ENCODE measurements at places on chromosomes 13 and 19.

DNA sequence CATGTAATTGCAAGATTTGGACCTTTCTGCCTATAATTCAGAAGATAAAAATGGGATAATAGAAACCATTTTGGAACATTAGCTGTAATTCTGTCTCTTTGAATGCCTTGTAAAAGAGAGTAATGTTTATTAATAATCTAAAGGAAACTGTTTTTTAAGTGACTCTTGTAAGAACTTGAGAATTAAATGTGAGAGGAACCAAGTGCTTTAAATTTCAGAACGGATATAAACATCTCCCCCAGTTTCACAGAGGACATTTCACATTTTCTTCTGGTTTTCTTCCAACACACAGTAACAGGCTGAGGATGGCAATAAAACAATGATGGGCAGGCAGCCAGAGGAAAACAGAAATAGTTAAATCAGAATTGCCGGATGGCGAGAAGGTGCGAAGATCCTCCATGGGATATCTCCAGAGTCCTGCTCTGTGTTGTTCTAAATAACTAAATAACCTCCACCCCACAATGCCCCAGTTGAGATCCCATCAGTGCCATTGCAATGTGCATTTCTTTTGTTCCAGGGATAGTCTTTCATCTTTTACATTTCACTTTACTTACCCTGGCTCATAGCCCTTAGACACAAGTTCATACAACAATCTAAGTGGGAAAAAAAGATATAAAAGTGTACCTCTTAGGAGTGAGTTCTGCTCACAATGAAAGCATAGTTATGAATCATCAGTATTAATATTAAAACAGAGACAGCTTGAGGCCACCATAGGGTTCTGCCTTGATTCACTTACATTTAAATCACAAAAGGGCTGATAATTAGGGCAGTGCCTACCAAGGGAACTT, 73.3 kb downstream of the TNFRSF19 start:
- no peak for DNase-seq

DNA sequence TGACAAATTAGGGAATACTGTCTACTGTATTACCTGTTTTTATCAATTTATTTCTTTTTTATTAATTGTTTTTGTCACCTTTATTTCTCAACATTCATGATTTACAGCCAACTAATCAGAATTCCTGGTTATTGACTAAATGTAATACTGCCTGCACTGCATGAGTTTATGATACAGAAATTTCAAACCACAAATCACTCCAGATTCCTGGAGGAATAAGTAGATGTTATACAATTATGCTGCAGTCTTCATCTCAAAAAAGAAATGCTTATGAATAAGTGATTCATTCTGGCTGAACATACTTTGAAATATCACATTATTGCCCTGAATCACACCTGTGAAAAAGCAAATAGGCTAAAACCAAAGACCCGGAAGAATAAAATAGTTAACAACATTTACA, 249.7 kb downstream of the DACH1 start:
- no peak for DNase-seq

- DNase-seq, result no peak
These were observed 18.2 kb upstream of the PTBP1 start for GRCh38 chr19:778910-779653.

DNA sequence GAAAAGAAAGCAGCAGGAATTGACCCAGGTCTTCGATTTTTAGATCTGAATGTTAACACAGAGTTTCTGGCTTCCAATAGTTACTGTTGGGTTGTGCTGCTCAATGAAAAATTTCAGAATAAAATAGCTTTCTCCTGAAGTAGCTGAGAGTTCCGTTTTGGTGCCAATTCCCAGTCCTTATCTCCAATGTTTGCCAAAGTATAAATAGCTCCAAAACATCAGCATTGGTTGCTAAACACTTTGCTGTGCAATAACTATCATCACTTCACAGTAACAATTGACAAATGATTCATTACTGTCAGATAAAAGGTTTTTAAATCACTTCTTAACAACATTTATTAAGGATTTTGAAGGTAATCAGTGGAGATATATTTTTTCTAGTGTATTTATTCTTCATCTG, 446.0 kb downstream of the PCDH20 start:
- no peak for DNase-seq

GRCh38 chr13:78820541-78820940, 161.6 kb upstream of the OBI1 start:
- no peak for DNase-seq

- no peak for DNase-seq
These were observed 92.9 kb upstream of the UBL3 start for GRCh38 chr13:29943273-29943672.

GRCh38 chr13:96824140-96824539, 170.1 kb downstream of the OXGR1 start:
- DNase-seq, result no peak

DNA sequence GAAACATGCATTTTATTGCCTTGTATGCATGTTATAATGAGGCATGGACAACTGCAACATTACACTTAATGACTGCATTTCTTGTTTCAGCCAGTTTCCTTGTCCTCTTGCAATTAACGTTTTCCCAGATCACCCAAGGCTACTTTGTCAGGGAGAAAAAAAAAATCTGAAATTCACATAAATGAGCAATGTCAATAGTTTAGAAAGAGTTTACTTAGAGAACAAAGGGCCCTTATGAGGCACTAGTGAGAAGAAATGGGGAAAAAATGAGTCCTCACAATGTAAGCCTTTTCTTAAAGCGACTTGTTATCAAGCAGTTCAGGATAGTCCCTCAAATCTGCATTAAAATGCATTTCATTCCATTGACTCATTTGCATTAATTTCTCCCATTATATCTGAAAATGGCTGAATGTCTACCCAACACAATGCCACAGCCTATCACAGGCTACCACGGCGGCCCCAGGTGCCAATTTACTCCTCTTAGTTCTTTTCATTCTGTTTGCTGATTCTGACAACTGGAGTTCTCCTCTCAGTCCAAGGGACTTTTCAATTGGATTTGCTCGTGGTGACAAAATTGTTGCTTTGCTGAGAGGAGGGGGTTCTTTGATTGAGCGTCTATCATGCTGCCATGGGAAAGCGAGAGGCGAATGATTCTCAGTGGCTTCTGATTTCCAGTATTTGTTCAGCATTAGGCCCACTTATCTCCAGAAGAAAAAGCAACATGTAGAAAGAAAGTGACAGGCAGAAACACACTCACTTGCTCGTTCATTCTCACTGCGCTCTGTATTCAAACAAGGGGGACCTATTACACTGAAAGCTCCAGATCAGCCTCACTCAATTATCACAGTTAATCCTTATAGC, 107.1 kb downstream of the DACH1 start:
- DNase-seq, result no peak

DNA sequence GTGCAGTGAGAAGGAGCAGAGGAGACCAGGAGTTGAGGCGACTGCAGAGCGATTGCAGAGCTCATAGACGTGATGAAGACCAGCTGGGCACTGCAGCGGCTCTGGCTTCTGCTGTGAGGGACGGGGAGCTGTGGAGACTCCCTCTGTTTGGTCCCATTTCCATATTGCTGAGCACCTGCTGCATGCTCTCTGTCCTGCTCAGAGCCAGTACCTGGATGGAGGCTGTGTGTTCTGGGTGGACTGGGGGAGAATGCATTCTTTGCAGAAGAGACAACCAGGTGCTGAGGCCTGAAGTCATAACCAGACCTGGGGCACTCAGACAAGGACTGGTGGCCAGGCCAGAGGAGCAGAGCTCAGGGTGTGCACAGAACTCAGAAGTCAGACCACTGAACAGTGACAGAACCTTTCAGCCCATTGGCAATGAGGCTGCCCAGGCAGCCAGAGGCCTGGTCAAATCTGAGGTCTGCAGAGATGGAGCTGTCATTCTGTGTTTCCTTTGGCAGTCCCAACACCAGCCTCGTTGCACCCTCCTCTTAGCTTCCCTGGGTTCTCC, 1.3 kb upstream of the A1BG start:
- no peak for DNase-seq

- DNase-seq, result no peak
These were observed 44.7 kb downstream of the VAV1 start for GRCh38 chr19:6817179-6817578.

DNA sequence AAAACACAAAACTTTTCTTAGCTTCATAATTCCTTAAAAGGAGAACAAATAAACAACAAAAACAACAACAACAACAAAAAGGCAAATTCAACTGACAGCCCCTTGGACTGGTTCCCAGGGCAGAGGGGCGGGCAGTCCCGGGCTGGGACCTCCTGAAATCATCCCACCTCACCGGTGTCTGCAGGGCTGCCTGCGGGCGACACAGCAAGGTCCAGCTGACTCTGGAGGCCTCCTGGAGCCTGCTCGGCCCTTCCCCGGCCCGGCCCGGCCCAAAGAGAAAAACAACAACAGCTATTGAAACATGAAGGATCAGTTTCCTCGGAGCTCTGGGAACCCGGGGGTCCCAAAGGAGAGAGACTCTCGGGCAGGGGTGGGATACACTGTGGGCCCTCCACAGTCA, 5.0 kb upstream of the ISYNA1 start:
- DNase-seq, result no peak

- peak; percentile 34 for DNase-seq
These were observed 54.8 kb downstream of the GATAD2A start for GRCh38 chr19:19460258-19460731.

DNA sequence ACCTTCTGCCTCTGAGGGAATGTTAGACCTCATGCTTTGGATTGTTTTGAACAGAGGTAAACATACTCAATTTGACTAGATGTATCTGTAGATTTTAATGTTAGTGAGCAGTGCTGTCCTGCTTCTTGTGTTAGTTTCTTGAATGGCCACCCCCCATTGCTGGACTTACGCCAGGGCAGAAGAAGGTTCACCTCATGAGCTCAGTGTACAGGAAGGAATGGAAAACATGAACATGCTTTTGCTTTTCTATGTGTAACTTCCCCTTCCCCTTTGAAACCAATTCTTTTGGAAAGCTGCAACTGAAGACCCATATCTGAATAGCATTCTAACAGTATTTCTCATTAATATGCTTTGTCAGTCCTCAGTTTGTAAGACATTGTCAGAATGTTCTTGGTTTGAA, 32.3 kb downstream of the WASF3 start:
- no peak for DNase-seq

- DNase-seq, result no peak
These were observed 615.0 kb downstream of the FGF9 start for GRCh38 chr13:22285867-22286266.

DNA sequence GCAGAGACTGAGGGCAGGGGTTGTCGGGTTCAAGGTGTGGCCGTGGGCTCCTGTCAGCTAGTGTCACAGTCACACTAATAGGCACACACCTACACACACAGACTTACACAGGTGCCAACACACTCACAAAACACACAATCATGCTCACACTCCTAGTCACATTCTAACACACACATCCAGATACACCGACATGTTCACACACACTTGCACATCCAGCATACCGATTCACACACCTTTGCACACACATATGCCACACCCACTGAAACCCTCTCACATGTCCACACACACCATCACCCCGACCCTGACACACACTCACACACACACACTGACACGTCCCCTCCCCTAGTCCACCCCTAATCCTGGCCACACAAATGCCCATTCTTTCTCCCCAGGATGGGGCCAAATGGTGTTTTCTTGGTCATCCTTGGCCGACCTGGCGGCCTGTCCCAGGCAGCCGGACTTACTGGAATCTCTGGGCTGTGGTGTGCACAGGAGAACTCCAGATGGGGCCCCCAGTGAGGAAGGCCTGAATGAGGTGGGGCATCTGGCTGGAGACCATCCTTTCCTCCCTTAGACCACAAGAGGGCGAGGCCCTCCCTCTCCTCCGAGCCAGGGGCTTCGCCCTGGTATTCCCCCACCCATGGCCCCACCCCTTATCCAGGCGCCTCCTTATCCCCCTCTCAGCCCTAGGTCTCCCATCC, 19.1 kb upstream of the PNMA8B start:
- DNase-seq, result no peak

GRCh38 chr13:113922412-113923118, 51.3 kb downstream of the C13orf46 start:
- DNase-seq, result no peak

GRCh38 chr13:42751693-42752092, 29.7 kb upstream of the FAM216B start:
- no peak for DNase-seq

GRCh38 chr13:51041126-51041525, 69.9 kb downstream of the C13orf42 start:
- no peak for DNase-seq

- DNase-seq, result no peak
These were observed 20.3 kb downstream of the FLT1 start for GRCh38 chr13:28474491-28475134.

DNA sequence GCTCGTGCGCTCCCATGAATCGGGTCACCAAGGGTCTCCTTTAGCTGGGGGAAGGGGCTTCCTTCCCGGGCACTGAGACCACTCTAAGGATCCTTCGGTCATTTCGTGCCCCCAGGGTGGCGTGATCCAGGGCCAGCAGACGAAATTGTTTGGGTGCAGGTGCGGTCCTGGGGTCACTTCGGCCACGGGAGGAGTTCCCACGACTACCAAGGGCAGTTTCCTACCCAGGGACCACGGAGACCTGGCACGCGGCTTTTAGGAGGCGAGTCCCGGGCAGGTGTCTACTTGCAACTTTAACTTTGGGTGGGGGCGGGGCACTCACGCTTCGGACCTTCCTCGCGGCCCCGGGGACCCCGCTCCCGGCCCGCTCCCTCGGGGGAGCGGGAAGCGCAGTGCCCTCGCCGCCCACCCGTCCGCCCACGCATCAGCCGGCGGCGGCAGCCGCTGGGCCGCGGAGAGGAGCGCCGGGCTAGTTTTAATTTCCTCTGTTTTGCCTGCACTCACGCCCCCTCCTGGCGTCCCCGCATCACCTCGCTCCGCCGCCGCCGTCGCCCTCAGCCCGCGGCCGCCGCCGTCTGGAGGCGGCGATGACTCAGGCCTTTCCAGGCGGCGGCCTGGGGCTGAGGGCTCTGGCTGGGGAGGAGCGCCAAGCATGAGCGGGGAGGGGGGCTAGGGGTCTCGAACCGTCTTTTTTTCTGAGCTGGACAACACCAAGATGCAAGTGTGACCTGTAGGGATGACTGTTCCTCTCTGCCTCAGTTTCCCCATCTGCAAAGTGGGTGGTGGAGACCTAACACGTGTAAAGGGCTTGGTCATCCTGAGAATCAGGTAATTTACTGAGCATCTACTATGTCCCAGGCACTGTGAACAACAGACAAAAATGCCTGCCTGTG, 21.8 kb downstream of the OLFM2 start:
- peak; percentile 80 for DNase-seq

- no peak for DNase-seq
These were observed 465.3 kb downstream of the COG6 start for GRCh38 chr13:40120781-40121180.

- DNase-seq, result no peak
These were observed 110.3 kb downstream of the GGACT start for GRCh38 chr13:100478107-100478809.

DNA sequence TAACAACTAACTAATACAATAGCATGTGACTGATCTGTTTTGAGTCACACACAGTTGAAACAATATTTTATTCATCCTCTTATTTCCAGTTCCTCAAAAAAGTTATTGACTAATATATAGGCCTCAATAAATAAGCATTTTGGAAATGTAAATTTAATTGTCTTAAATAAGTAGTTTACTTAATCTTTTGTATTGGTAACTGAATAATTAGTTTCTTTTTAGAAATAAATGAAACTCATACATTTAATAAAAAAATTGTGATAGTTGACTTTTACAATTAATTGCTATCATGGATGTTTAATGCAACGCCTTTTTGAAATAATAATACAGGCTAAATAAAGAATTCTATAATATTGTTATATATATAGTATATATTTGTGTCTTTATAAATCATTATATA, 500.8 kb upstream of the PCDH20 start:
- no peak for DNase-seq
